ENCODE measurements at places on chromosomes 3 and 15.

DNA sequence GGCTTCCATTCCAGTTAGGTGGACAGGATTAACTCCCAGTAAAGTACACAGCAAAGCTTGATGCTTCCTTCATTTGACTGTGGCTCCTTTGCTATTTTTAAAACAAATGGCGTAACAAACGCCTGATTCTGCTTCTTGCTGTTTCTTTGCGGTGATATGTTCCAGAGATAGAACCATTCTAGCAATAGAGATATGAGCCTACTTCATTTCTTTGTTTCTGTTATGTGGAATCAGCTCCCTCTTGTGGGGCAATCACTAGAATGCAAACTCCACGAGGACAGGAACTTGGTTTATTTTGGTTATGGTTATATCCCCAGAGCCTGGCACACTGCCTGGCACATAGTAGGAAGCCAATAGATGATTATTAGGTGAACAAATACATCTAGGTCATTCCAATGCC is 122.6 kb upstream of the SLC6A11 start:
- DNase-seq, result no peak

- DNase-seq, result no peak
Observed at GRCh38 chr3:127753338-127753737, 69.0 kb downstream of the MGLL start.

DNA sequence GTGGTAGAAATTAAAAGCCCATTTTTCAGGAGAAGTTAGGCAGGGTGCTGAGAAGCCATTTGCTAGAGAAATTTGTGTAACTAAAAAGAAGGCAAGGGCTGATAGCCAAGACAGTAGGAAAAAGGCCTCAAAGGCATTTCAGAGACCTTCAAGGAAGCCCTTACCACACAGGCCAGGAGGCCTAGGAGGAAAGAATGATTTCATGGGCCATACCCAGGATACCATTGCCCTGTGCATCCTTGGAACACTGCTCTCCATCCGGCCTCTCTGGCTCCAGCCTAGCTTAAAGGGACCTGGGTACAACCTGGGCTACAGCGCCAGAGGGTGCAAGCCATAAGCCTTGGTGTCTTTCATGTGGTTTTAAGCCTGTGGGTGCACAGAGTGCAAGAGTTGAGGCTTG is 193.6 kb upstream of the GRM7 start:
- no peak for DNase-seq

- peak; percentile 64 for DNase-seq
Observed at GRCh38 chr3:172065527-172065926, 26.1 kb downstream of the FNDC3B start.

DNA sequence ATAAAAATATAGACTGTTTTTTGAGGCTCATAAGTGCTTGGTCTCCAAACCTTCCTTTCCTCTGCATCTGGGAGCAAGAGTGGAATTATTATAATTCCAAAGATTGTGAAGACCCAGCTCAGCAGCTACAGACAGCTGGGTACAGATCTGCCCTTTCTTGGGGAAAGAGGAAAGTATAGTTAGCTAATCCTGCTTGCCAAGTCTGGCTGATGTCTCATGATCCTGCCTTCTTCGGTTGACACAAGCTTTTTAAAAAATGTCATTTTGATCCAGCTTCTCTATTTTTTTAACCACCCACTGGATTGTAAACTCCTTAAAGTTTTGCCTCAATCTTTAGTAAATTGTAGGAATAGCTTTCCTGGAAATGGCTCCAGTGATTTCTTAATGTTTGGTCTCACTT is 181.1 kb downstream of the LRTM1 start:
- no peak for DNase-seq

DNA sequence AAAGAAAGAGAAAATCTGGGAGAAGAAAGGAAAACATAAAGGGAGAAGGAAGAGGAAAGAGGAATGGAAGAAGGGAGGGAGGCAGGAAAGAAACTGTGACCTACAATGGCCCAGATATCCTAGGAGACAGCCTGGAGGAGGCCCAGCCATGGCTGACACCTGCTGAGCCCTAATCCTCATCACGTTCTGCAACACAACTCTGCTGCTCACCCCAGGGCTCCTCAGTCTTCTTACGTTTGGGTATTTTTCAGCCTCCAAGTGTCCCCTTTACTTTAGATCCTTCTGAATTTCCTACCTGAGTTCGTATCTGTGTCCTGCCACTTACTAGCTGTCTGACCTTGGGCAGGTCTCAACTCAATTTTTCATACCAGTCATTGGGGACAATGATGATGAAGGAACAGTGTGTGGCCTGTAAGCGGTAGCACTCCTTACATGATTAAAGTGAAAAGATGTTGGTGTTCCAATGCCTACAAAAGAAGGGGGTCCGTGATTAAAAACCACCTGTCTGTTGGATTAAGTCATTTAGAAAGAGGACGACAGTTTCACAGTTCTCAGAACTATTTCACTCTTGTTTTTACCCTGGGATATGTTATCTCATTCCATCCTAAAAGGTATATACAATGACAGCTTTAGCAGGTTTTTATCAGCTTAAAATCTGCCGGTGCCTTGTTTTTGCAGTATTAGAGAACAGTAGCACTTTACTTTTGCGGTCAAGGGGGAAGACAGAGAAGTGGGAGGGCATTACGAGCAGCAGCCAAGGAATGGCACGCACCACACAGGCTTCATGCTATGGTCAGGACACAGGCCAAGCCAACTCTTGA is 47.4 kb downstream of the CCR4 start:
- no peak for DNase-seq

- peak; percentile 17 for DNase-seq
Observed at GRCh38 chr3:152466784-152467183, 198.1 kb downstream of the MBNL1 start.

GRCh38 chr15:31799715-31800321 is 230.5 kb upstream of the CHRNA7 start:
- DNase-seq, result no peak

DNA sequence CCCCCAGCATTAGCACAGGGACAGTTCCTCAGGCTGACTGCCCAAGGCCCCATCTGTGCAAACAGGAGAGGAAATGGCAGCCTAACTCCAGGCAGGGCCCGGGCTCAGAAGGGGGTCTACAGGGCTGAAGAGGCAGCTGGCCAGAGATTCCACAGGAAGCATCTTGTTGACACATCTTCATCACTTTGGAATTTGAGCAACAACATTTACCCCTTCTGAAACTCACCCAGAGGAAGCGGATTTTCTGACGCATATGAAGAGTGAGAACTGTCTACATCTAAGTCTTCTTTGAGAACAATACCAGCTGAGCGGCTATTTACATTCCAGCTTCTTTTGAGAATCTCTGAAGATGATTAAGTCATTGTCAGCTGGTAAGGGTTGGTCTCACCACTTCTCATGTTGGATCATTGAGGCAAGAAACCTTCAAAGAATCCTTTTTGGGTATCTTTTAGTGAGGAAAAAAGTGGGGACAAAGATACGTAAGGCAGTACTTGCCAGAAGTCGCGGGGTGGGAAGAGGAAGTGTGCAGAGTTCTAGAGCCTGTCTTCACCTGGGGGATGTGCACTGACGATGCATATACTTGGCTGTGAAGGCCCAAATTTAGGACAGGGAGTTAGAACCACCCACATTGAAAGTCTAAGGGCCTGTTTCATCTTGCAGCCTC is 25.4 kb upstream of the SRP14 start:
- no peak for DNase-seq

DNA sequence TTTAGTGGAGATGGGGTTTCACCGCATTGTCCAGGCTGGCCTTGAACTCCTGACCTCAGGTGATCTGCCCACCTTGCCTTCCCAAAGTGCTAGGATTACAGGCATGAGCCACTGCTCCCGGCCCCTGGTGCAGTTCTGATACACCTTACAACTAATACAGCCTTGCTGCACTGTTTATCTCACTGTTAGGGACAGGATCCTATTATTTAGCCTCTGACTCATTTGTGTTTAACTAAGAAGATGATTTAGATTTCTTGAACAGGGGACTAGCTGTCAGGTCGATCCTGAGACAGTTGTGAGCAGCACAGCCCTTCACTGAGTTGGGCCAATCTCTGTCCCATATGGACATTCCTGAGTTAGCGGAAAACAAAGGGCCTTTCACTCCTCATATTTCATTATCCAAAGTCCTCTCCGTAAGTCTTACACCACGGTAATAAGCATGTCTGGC is 19.2 kb downstream of the GYG1 start:
- no peak for DNase-seq

GRCh38 chr15:74320352-74321247 is 46.8 kb downstream of the CYP11A1 start:
- DNase-seq, result peak; percentile 63

DNA sequence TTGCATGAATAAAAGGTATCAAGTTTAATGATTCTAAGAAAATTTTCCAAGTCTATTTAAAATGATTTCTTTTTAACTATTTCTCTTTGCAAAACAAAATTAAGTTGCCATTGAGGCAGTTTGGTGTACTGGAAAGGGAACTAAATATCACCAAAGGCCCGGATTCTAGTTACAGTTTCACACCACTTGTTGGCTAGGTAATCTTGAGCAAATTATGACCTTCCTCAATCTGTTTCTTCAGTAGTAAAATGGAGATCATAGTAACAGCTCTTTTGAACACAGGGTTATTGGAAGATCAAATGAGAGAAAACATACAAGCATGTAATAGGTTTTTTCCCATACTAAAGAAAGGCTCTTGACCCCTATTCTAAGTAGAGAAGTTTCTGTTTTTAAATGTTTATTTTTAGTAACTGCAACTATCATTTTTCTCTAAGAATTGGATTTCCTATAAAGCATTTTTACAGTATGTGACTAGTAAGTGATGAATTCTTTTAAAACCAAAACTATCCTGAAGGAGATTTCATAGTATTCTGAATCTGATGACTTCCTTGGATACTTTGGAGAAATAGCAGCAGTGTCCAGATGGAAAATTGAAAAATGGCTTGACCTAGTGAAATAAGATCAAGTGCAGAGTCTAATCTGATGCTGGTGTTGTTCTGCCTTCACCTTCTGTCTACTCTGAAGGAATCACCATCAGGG is 15.7 kb downstream of the SCAANT1 start:
- DNase-seq, result no peak

DNA sequence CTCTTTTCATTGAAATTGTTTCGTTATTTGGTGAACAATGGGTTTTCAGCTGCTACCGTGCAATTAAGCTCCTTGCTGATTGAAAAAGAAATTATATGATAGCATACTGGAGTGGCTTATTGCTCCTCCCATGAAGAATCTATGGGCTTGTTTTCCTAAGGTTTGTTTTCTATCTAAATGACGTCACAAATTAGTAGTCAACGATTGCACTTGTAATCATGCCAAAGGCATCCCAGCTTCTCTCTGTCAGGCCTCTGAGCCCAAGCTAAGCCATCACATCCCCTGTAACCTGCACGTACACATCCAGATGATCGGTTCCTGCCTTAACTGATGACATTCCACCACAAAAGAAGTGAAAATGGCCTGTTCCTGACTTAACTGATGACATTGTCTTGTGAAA is 388.0 kb upstream of the LMCD1 start:
- DNase-seq, result no peak

- no peak for DNase-seq
Observed at GRCh38 chr3:193996221-193996620, 139.7 kb upstream of the HES1 start.

DNA sequence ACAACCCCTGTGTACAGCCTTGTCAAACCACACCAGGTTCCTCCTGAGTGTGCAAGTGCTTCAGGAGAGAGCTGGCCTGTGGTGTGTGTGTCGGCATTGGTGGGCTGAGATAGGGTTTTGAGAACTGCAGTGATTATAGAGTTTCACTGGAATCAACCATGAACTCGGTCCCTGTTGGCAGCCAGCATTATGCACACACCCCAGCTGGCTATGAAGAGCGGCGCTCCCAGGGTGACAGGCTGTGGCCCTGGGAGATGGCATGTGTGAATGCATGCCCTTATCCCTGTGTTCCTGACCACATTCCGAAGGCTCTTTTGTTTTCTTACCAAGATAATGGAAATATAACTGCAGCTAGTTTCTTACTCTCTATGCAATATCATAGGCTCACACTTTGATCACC is 101.8 kb downstream of the SNRK start:
- no peak for DNase-seq

GRCh38 chr3:192039593-192039992 is 578.6 kb downstream of the PYDC2 start:
- DNase-seq, result no peak

DNA sequence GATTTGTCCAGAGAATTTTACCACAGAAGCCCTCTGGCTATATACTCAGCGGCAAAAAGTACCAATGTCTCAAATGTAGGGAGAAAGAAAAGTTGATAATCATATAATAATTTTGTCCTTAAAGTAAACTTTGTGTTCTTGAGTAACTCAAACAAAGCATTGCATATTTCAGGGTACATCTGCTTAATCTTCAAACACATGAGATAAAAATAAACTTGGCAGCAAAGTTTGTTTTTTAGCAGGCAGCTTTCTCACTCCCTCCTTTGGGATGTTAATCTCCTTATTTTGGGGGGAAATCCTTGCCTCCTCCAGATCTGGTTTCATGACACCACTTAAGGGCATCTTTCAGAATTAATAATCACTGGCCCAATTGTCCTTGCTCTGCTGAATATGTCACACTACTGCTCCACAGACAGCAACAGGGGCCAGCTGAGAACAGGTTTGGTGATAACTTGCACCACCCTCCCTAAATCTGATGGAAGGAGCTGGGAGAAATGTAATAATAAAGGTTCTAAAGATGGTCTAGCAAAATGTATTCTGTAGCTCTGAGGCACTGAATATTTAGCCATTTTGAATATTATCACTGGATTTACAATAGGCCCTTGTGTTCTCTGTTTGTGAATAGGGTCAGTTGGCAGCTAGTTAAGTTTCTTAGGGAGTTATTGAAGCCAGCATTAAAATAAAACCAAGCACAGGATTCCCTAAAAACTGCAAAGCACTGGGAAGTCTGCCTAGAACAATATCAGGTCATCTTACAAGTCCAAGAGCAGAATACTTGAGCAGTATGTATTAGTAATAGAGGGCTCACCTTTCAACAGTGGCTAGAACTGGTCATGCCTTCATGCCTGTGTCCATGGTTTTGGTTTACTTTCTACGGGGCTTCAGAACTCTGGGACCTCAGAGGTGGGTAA is 79.2 kb downstream of the EFL1 start:
- DNase-seq, result no peak

DNA sequence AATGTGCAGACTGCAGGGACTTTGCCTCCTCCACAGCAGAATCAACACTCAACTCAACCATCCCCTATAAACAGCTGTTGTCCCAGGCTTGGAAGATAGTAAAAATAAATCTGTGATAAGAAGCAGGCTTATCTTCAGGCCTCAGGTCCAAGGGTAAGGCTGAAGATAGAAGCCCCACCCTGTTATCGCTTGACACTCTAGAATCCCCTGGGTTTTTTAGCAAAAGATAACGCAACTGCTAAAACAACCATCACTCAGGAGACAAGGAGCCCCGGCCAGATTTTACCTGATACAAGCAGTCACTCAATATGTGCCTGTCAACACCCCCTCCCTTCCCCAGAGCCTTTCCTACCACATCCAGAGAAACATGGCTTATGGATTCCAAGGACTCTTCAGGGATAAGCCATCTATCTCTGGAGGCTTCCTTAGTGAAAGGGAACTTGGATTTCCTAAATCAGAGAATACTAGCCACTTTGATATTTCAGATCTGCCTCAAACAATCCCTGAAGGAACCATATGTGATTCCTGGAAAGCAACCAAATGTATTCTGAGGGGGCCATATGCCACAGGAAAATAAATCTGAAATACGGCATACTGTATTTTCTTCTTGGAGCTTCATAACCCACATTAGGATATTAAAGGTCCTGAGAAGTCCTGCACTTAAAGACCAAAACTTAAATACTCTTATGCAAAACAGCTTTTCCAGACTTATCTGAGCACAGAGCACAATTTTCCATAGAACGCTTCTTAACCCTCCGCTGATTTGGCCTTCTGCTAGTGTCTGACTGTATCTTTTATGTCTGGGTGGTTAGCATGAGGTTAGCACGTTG is 60.4 kb downstream of the LYZL4 start:
- DNase-seq, result peak; percentile 63

GRCh38 chr3:53776494-53777101 is 69.6 kb downstream of the CHDH start:
- no peak for DNase-seq

GRCh38 chr3:46860017-46860809 is 3.0 kb downstream of the MYL3 start:
- DNase-seq, result no peak

Measured in NCI-H2171 treated with DMSO at 0.1 percent for 48 hours (cell line).